ENCODE measurements at places on chromosomes 12 and 14.
A peak's percentile ranks its signal among the peaks of the same experiment; 100 is the strongest.

DNA sequence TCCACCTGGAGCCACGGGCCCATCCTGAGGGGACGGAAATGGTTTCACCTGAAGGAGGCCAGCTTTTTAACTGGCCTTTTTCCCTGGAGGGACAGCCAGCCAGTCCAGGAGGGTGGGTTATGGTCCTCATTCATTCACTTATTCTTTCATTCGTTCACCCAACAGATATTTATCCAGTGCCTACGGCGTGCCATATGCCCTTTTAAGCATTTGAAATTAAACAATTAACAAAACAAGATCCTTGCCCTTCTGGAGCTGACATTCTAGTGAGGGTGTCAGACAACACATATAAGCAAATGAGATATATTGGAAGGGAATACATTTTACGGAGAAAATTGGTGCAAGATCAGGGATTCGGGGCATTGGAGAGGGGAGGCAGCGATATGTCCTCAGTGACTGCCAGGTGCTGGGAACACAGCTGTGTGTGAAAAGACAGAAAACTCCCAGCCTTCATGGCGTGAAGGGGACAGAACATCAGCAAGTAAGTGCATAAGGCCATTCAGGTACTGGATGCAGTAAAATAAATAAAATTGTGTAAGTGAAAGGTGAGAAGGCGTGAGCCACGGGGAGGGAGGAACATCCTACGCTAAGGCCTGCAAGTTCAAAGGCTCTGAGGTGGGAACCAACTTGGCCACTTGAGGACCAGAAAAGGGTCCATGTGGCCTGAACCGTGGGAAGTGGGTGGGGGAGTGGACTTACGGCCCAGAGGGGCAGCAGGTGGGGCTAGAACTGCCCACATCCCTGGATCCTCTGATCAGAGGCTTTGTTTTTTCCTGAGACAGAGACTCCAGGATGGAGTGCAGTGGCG lies 684 bp upstream of the ABCB9 start:
- no peak for DNase-seq

- no peak for DNase-seq
Observed at GRCh38 chr12:107411792-107412535, 273.6 kb upstream of the PWP1 start.

GRCh38 chr12:66885115-66885875 lies 206.4 kb upstream of the GRIP1 start:
- DNase-seq = no peak

GRCh38 chr14:68780358-68781160 lies 12.3 kb downstream of the ZFP36L1 start:
- DNase-seq = no peak

DNA sequence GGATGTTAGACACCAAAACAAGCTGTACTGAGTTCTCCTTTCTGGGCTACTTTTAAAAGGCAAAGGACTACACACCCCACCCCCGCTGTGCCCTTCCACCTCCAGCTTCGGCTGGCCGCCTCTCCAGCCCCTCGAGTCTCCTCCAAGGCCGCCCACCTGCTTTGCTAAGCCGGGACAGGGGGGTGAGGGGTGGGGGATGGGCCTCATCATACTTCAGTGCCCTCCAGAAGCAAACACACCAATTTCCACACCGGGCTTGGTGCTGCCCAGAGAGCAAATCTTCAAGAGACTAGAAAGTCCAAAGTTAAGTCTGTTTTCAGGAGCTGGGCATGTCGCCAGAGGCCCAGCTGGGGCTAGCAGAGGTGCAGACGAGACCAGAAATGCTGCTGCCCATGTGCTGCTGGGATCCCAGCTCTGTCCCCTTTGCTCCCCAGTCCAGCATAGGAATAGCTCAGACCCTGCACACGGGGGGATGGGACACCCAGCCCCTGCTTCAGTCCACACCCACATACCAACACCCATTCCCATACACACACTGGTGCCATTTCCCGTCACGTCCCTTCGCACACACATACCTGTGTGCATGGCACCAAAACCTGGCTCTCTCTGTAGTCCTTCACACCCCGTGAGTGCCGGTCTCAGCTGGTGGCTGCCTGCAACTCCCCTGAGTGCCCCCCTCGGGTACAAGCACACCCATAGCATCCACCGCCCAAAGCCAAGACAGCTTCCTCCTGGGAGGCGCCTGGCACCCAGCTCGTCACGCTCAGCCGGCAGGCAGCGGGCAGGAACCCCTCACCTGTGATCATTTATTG lies 1.0 kb downstream of the SLC6A12 start:
- DNase-seq = no peak

GRCh38 chr12:1517007-1517406 lies 77.4 kb downstream of the FBXL14 start:
- DNase-seq = no peak

DNA sequence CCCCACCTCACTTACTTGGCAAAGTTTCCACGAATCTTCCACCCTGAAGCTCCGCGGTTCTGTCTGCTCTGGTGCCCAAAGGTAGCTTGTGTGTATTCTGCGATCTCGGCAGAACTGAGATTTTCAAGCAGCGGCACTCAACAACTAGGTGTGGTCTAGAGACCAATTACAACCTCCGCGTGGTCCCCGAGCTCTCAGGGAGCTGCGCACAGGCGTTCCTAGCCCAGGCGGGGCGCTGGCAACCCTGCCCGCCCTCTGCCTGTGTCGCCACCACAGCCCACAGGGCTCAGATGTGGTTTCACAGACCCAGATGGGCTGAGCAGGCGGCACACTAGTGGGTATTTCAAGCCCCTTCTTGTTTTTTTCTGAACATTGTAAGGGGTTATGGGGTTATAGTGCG lies 1.5 kb upstream of the DIABLO start:
- no peak for DNase-seq

- DNase-seq = no peak
Observed at GRCh38 chr14:23544511-23545447, 6.8 kb downstream of the ZFHX2 start.

DNA sequence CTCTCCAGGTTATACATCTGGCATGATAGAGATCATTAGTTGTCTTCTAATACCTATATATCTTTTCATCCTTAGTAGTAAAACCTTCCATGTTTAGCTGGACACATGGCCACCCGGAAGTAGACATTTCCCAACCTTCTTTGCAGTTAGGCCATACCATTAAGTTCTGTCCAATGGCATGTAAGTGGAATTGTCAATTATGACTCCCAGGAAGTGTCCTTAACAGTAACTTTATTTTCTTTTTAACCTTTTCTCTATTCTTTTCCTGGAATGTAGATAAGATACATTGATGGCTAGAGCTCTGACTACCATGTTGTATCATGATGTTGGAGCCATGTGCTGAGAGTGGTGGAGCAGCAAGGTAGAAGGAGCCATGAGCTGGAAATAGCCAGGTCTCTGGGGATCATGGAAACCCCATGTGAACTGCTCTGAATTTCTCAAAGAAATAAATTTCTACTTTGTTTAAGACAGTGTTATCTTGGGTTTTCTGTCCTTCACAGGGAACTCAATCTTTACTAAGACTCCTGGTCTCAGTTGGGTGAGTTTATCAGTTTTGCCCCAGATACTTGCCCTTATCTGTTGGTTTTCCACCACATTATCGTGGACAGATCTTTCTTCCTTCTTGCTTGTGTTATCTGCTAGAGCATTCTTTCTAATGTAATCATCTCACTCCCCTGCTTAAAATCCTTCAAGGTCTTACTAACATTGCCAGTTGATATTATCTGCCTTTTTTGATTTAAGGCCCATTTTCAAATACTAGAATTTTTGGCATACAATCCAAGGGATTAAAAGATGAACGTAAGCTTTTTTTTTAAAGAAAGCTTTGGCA lies 5.1 kb upstream of the LTA4H start:
- DNase-seq = no peak

GRCh38 chr12:53287741-53288216 lies 7.6 kb upstream of the PFDN5 start:
- DNase-seq = no peak

DNA sequence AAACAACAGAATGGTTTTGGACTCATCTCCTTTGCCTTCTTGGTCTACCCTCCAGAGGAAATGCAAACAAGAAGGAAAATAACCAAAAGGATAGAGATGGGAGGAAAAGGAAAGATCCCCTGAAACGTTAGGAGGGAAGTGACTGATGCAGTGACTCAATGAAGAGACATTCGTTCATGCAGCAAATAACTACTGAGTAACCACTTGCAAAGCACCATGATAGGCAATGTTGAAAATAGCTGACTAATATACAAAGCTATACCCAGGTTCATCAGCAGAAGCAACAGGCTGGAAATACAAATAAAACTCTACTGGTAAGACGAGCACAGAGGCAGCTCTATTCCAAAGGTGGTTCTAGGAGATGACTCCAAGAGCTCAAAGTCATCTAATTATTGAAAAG lies 41.8 kb downstream of the R3HDM2 start:
- DNase-seq = no peak

DNA sequence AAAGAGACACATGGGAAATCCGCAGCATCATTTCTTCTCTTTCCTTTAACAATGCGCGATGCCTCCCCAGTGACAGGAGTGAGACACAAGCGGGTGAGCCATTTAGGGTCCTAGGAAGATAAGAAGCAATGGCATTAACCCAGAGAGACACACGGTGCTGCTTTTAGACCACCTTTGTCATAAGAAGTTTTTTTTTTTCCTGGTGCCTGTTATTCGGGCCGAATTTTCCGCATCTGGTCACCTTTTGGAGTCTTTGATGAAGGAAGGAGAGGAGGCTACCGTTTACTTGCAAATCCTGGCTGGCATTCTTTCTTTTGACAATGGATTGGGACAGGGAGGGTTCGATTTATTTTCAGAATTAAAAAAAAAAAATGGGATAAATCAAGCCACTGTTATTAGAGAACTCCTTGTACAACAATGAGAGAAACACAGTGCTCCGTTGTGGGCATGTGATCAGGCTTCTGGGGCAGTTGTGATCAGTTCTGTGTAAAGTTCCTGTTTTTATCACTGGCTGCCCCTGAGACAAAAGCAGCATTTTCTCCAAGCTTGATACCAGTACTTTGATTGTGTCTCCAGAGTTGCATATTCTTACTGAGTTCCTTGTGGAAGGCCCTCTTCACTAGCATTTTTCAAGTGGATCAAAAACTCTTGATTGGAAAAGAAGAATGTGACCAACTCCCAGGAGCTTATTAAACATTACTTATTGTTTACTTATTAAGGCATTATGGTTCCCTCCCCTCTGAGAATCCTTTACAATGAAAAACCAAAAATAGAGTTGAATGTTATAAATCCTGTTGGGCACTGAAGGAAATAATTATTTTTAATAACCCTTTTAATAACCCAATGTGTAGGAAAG lies 1.1 kb downstream of the DIP2B start:
- DNase-seq = no peak

DNA sequence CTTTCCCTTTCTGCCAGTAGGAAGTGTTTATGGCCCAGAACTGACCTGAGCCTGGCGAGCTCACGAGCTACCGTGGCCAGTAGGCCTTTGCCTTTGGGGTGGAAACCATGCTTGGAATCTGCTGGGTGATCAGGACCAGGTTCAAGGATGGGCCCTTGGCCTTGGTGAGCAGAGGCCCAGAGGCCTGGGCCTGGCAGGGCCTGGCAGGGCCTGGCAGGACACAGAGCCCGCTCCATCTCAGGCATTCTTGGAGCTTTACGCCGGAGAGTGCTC lies 184.8 kb upstream of the RTL1 start:
- no peak for DNase-seq

- peak; percentile 86 for DNase-seq
Observed at GRCh38 chr12:111775205-111776193, 8.8 kb downstream of the ALDH2 start.

DNA sequence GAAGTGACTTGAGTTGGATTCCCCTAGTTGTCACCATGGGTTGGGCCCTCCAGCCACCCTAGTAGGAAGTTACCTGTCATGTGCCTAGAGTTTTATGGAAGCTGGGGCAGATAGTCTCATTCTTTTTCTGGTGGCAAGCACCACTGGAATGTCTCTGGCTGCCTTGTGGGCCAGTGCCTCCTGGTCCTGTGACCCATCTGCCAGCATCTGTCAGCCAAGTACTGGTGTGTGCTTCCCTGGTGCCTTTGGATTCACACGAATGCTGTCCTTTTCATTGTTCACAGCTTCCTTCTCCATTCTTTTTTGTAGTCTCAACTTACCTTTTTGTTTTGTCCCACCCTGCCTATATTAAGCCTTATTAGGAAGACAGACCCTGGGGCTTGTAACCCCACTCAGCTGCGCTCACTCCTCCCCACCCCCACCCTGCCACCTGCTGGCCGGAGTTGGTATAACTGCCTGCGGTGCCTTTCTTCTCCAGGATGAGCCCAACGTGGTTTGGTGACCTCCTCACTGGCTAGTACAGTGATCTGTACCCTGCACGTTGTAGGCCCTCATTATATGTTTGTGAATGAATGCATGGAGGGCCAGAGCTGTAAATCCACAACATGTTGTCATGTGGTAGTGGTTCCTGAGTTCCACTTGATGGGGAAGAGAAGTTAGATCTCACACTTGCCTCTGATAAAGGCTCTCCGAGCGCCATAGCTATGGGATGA lies 125.7 kb downstream of the TSPAN9 start:
- no peak for DNase-seq

DNA sequence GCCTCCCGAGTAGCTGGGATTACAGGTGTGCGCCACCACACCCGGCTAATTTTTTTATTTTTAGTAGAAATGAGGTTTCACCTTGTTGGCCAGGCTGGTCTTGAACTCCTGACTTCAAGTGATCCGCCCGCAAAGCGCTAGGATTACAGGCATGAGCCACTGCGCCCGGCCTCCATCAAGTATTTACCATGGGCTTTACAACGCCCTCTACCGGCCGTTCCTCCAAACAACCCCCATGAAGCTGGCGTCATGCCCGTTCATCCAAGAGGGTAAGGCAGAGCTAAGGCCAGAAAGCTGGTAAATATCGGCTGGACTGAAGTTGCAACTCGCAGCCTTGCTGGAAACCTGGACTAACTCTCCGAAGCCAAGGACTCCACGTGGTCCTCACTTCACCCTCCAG lies 41.6 kb downstream of the RNF34 start:
- no peak for DNase-seq

GRCh38 chr12:57936513-57936883 lies 4.9 kb upstream of the ATP23 start:
- no peak for DNase-seq

GRCh38 chr12:25063873-25064628 lies 115.2 kb upstream of the BCAT1 start:
- DNase-seq = no peak

DNA sequence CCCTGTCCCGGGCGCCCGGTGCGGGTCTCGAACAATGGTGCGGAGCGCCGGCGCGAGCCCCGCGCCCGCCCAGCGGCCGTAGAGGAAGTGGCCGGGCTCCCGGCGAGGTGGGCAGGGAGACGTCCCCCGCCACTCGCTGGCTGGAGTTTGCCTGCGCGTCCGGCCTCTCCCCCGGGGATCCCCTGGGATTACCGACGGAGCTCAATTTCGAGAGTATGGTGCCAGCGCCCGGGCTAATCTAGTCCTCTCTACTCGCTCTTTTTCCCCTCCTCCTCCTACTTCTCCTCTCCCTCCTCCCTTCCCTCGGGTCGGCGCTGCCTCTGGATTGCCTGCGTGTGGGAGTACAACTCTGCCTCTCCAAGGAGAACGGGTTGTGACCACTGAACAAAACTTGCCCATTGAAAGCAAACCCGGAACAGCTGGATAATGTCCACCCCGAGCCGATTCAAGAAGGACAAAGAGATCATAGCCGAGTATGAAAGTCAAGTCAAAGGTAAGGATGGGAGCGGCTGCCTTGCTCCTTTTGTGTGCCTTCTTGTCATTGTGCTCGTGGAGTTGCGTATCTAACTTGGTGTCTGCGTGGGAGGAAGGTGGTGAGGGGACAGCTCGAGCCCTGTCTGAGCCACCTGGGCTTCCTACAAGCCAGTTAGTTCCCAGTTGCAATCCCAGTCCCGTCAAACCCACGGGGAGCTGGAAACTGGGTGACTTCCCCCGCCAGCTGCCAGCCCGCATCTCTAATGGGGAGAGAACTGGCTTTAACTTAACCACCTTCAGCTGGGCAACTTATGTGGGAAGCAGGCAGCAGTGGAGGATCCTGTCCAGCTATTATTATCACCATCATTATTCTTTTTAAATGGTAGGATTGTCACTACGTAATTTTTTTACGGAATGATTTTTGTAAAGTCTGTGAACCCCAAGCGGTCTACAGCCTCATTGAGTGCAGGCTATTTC lies at the start of gene SRGAP1:
Gene SRGAP1 (plus strand): TSS at position 310 of the 951 bp plus-strand sequence. CDS start 117 bp downstream, at position 427.
- DNase-seq = peak; percentile 72

Data from left renal cortex interstitium (tissue), 4 donors.